Activated CD4-positive, alpha-beta T cell treated with anti-CD3 and anti-CD28 coated beads for 4 hours (primary cell): ENCODE measurements at places on chromosomes 6 and 20.

- no peak for DNase-seq
Observed at GRCh38 chr20:17381724-17382123, 149.5 kb downstream of the BFSP1 start.

GRCh38 chr6:159214281-159214680, 45.1 kb downstream of the FNDC1 start:
- no peak for DNase-seq

GRCh38 chr6:33314515-33314942, 651 bp upstream of the TAPBP start:
- DNase-seq: peak; percentile 74

GRCh38 chr6:169935861-169936260, 184.4 kb downstream of the ERMARD start:
- DNase-seq: no peak

GRCh38 chr6:444653-445275, 53.2 kb downstream of the IRF4 start:
- DNase-seq: peak; percentile 52

DNA sequence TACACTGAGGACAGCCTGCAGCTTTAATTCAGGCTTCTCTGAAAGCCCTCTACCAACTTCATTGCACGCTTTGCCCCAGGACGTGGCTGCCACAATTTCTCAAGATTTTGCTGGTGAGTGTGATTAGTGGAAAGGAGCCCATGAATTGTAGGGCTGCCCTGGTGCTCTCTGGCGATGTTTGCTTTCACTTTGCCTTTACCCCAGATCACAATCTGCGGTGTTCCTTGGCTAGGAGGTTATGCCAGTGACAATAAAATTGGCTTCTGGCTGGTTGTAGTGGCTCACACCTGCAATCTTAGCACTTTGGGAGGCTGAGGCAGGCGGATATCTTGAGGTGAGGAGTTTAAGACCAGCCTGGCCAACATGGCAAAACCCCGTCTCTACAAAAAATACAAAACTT, 139.3 kb downstream of the FOXC1 start:
- no peak for DNase-seq

GRCh38 chr6:30500421-30501355, 11.4 kb downstream of the HLA-E start:
- DNase-seq: no peak

DNA sequence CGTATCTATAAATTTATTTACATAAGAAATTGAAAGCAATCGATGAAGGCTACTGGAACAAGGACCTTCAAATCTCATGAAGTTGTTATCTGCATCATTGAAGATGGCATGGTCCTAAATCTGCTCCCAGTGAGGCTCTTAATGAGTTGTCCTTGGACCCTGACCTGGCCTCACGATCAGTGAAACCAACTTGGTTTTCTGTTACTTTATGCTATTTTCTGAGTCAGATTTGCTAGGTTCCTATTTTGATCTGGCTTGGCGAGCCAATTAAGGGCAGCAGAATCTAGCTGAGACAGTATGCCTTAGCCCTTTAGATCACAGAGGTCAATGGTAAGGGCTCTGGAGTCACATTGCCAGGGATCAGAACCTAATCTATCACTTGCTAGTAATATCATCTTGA, 30.1 kb upstream of the NOX3 start:
- DNase-seq: no peak

DNA sequence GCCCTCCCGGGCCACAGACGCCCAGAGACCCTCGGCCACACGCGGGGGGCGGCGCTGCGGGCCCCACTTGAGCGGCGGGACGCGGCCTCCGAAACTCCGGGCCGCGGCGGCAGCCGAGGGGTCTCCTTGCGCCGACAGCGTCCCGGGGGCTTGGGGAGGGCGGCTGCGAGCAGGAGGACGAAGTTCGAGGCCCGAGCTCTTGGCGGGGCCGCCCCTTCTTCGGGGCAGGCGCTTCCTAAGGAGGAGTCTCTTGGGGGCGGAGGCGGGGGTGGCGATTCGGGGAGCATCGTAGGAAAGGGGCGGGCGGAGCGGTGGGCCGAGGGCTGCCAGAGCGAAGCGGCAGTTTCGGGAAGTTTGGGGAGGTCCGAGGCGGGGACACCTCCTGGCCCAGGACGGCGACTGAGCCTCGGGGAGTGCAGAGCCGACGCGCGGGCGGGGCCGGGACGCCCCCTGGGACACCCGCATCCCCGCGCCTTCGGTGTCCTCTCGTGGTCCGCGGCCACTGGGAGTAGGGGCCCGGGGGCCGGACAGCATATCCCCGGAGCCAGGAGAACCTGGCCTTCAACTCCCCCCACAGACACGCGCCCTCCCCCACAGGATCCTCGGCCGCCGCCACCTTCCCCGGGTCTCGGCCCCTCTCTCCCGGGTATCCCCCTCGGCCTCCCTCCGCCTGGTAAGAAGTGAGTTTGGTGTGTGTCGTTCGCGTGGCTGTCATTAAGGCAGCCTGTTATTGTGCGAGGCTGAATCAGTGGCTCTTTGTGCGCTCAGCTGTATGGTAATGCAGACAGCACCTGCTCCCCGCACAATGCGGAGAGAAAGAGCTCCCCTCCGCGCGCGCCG, 613 bp upstream of the DLL1 start:
- DNase-seq: peak; percentile 35

- DNase-seq: no peak
Observed at GRCh38 chr6:148520109-148520841, 177.6 kb downstream of the SASH1 start.
